ENCODE measurements at places on chromosomes 4 and X.

- no peak for DNase-seq
These were observed 58.1 kb upstream of the PARM1 start for GRCh38 chr4:74874753-74875367.

GRCh38 chr4:26859762-26860156 lies 882 bp upstream of the STIM2 start:
- no peak for DNase-seq

GRCh38 chrX:84339507-84340364 lies 151.7 kb upstream of the RPS6KA6 start:
- DNase-seq: no peak

DNA sequence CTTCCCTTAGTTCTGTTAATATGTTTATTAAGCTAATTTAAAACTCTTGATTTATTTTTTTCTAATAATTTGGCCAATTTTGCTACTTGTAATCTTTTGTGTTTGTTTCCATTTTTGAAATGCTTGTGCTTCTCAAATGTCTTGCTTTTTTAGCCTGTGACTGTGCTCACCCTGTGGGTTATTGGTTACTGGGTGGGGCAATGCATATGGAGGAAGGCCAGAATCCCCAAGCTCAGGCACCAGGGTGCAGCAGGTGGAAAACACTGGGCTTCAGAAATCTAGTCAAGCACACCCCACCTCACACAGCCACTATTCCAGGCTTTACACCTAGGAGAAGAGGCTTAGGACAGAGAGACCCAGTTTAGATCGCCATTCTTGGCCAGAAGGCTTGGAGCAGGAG lies 33.1 kb downstream of the ETNPPL start:
- DNase-seq: no peak

DNA sequence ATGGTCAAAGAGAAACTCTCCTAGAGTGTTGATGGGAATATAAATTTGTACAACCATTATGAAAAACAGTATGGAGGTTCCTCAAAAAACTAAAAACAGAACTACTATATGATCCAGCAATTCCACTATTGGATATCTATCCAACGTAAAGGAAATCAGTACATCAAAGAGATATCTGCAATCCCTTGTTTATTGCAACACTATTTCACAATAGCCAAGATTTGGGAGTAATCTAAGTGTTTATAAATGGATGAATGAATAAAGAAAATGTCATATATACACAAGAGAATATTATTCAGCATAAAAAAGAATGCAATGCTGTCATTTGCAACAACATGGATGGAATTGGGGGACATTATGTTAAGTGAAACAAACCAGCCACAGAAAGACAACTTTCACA lies 1118.1 kb upstream of the PRKX start:
- DNase-seq: no peak

GRCh38 chr4:88846206-88846790 lies 148.7 kb upstream of the NAP1L5 start:
- DNase-seq: no peak

GRCh38 chr4:168585168-168586091 lies 88.6 kb downstream of the PALLD start:
- DNase-seq: no peak
